ENCODE measurements at places on chromosomes 11 and 22.

DNA sequence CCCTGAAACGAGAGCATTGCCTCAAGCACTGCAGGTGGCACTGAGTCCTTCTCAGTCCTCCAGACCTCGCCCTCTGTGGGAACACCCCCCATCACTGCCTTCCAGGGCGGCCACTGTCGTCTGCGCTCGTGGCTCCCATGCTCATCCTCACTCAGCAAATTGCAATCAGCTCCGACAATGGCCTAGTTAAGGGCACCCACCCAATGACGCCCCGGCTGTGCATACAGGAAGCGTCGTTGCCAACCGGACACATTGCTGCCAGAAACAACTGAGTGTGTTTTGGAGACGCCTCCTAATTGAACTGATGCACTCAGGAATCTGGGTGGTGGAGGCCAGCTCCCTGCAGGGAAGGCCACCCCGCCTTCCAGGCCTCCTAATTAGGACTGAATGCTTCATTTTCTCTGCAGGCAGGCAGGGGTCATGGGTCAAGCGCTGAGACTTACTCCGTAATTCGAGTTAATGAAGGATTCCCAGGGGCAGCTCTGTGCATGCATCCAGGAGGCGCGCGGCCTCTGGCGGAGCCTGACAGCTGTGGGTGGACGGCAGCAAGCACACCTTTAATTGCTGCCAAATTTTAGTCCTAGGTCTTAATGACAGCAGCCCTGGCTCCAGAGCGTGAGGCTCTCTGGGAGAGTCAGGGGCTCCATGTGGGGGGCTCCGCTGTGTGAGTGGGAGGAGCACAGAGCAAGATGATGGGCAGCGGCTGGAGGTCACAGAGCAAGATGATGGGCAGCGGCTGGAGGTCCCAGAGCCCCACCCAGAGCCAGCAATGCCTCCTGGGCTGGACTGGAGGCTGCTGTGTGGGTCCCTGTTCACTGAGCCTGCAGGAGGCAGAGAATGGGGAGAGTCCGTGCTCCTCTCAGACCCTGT, 199.0 kb downstream of the BRD1 start:
- no peak for DNase-seq

DNA sequence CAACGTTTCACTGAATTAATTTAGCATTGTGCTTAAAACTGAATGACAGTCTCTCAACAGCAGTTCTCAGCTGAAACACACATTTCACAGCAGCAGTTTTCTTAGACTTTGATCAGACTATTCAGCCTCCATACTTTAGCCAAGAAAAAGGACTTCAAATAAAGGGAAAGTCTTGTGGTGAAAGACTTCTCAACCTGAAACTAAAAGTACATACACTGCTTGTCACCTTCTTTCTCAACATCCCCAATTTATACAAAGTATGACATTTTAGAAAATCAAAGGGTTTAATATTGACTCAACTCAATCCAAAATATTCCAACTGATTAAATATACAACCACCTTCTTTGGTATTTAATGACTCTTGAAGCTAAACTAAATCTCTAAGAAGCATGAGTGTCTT, 419.0 kb downstream of the LRRC4C start:
- DNase-seq, result no peak

DNA sequence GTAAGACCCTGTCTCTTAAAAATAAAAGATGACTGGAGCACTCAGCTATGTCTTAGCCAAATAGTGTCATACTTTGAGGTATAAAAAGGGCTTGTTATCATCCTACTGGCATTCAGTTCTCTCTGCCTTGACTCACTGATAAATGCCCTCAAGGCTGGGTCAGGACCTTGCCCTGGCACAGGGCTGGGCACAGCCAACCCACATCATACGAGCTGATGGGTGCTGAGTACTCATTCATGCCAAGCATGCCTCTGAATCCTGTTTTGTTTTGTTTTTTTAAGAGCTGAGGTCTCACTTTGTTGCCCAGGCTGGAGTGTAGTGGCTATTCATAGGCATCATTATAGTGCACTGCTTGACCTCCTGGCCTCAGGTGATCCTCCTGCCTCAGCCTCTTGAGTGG, 1.9 kb downstream of the SMTNL1 start:
- no peak for DNase-seq

DNA sequence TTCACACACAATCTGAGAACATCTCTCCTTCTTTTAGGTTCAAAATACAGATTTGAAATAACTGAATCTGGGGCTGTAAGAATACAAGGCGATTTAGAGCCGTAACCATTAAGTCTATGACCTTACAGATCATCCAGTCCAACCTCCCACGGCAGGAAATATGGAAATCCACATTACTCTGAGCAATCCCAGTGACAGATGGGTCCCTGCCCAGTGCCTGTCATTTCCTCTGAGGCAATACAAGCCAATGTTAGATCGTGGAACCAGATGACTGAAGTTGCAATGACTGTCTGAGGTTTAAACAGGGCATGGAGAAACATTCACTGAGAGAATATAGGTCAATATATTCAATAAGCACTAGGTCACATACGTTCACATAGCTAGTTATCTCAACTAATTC, 77.4 kb upstream of the OR5AK2 start:
- no peak for DNase-seq

DNA sequence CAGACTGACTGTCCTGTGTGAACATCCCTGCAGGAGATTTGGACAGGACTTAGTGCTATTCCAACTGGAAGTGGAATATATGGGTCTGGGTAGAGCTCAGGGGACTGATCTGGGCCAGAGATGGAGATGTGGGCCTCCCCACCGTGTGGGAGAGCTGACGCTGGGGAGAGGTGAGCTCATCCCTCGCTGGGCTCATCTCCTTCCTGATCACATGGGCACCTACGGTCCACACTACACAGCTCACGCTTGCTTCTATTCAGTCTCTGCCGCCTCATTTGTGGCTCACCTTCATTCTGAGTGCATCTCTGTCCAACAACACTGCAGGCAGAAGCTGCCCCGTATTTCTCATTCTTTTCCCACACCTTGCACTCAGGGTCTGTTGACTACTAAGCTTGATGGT, 16.6 kb upstream of the RAB1B start:
- no peak for DNase-seq

- DNase-seq, result no peak
These were observed 80.8 kb upstream of the MTNR1B start for GRCh38 chr11:92888696-92889095.

- DNase-seq, result no peak
These were observed 796 bp downstream of the POLDIP3 start for GRCh38 chr22:42613872-42614301.

GRCh38 chr11:122337241-122337640, 221.2 kb upstream of the BLID start:
- DNase-seq, result no peak
